Mammary epithelial cell (primary cell): ENCODE measurements at places on chromosomes 12 and 14.

- no peak for DNase-seq
Measured at GRCh38 chr14:100568998-100569733, 18.1 kb downstream of the BEGAIN start.

DNA sequence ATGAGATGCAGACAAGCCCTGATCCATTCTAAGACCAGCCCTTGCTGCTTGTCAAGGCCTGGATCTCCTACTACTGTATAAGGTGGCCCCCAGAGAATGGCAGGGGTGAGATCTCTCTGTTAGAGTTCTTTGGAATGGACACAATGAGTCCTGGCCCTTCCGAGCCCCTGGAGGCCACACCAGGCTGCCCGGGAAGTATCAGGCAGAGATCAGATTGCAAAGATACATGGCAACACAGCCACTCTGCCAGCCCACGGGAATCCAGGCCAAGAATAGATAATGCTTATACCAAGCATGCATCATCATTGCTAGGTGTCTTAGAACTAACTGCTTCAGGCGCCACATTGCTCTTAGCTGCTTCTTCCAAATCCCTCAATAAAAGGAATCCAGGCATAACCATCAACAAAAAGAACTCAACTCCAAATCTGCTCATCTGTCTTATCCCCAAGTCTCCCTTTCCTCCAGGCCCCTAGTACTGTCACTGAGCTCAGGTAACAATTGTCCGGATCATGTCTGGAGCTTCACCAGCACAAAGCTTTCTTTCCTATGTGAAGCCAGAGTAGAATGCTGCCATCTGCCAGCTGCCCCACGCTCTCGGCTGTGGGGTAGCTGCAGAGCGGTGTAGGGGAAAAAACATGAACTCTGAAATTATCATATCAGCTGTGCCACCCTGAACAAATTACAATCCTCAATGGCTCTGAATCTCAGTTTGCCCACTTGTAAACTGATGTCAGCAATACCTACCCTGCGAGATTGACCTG, 5.5 kb upstream of the VASH1 start:
- no peak for DNase-seq

- DNase-seq: no peak
Measured at GRCh38 chr14:56858422-56858821, 48.1 kb upstream of the OTX2 start.

GRCh38 chr14:92470811-92471210, 42.8 kb upstream of the RIN3 start:
- DNase-seq: no peak

- no peak for DNase-seq
Measured at GRCh38 chr12:22600181-22600580, 24.8 kb upstream of the ETNK1 start.

GRCh38 chr14:33505963-33506329, 444.9 kb downstream of the EGLN3 start:
- no peak for DNase-seq

DNA sequence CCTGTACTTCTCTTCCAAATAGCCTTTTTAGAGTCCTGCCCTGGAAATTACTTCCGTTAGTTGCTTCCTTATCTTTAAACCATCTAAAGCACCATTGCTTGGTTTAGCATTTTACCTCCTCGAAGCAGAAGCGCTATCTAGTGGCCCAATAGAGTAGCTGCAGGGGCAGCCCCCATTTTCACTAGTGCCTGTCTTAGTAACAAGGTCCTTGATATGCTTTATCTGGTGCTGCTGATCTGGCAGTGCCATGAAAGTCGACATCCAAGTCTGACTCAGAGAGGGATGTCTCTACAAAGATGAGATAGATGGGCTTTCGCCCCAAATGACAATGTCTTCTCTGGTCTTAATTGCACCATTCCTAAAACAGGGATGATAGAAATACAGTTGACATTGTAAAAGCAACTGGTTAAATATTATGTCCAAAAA, 25.0 kb upstream of the CIT start:
- DNase-seq: peak; percentile 50

- no peak for DNase-seq
Measured at GRCh38 chr12:112236386-112236785, 111.0 kb downstream of the TRAFD1 start.

DNA sequence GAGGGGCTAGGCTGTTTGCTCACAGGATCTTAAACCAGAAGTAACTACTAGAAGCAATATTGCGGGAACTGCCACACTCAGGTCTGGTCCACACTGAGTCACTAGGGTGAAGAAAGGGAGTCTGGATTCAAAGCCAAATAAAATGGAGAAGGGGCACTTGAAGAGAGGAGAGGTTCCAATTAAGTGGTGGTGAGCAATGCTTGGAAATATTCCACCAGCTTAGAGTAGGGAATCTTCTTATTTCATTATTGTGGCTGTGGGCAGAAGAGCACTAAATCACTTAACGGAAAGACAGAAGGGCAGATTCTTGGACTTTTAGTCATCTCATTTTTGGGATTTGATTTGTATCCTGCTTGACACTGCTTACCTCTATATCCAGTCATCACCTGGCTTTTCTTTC, 48.6 kb upstream of the PPP1R12A start:
- DNase-seq: peak; percentile 78

DNA sequence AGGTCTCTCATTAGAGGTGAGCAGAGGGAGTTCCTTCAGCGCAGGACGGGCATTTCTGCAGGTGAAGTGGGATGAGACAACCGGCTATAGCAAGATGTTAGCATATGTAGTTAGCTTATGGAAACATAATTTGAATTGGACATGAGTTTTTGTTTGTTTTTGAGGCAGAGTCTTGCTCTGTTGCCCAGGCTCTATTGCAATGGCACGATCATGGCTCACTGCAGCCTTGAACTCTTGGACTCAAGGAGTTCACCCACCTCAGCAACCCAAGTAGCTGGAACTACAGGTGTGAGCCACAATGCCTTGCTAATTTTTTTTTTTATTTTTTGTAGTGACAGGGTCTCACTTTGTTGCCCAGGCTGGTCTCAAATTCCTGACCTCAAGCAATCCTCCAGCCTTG, 69.2 kb downstream of the RCOR1 start:
- DNase-seq: no peak

DNA sequence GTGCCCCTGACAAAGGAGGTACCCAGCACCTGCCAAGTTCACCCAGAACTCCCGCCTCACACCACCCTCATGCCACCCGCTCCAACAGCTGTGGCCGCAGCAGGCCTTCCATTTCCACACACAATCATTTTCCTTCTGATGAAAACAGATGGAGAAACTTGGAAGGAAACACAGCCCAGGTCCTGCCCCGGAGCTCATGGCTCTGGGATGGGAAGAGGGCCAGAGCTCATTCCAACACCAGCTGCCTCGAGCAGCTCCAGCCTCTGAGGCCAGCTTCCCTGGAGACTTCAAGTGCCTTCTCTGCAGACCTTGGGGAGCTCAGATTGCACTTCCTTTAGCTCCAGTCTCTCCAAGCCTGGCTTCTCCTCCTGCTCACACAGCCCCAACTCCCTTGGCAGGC, 55.1 kb upstream of the CMKLR1 start:
- no peak for DNase-seq

DNA sequence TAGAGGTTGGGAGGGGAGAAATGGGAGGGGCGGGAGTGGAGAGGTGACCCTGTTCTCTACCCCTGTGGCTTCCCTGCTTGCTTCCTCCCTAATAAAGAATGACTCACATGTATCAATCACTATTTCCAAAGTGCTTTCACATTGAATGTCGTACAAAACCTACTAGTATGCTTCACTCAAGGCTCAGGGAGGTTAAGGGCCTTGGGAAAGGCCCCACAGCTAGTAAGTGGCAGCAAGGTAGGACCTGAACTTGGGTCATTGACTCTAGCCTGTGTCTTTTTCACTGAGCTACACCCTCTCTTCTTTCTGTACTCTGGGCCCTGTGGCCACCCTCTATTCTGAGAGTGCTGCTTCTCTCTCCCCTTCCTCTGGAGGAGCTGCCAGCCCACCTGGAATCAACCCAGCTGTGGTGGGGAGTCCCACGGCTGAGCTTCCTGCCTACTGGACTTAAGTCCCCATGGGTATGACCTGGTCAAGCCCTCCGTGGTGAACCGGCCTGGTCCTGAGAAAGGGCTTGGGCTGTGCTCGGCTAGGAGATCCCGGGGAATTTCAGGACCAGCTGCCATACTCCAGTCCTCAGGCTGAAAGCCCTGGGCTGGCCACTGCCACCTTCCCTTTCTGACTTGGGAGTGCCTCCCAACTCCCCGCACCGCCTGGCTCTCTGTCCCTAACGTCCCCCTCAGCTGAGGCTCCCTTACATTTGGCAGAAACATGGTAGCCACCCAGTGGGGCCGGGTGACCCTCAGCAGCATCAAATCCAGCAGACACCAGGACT, 13.0 kb downstream of the SLC48A1 start:
- no peak for DNase-seq

GRCh38 chr14:51576117-51576430, 75.6 kb upstream of the FRMD6 start:
- DNase-seq: no peak

DNA sequence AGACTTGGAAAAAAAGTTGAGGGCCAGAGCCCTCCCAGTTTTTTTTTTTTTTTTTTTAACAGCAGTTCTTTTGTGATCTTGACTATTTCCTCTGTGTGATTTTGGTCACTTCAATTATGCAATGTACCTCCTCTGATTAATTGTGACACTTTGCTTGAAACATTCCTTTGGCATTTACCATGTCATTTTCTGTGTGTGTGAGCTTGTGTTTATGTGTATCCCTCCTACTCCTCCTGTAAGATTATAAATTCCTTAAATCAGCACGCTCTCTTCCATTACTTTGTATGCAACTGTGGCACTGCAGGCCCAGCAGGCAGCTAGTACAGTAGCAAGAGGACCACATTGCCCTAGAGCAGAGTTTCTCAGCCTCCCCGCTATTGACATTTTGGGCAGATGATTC, 33.2 kb upstream of the GALNT16 start:
- DNase-seq: no peak

DNA sequence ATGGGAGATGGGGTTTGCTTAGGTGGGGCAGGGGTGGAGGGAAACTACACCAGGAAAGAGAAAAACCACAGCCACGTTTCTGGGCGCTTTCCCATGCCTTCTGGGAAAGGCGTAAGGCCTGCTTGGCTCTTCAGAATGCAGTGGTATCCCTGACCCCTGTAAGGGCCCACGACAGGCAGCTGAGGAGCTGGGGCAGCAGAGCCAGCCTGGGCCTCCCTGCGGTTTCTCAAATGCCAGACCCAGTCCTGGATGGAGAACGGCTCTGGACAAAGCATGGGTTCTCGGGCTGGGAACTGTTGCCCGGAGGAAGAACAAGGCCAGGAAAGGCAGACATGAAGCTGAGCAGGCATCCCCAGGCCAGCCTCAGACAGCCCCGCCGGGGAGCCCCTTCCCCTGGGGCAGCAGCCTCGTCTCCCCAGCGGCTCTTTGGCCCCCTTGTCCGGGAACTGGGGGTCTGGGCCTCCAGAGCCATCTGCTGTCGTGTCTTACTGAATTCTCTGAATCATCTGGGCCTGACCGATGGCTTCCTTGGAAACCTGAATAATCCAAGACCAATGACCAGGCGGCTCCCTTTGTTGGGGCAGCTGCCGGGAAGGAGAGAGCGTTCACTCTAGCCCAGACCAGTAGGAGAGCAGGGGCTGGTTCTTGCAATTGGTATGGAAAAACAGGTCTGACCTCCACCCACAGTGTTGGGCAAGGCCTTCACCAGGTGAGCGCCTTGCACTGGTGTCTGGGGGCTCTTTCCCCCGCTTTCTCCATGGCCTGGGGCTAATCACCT, 64.0 kb upstream of the RIN3 start:
- DNase-seq: no peak

DNA sequence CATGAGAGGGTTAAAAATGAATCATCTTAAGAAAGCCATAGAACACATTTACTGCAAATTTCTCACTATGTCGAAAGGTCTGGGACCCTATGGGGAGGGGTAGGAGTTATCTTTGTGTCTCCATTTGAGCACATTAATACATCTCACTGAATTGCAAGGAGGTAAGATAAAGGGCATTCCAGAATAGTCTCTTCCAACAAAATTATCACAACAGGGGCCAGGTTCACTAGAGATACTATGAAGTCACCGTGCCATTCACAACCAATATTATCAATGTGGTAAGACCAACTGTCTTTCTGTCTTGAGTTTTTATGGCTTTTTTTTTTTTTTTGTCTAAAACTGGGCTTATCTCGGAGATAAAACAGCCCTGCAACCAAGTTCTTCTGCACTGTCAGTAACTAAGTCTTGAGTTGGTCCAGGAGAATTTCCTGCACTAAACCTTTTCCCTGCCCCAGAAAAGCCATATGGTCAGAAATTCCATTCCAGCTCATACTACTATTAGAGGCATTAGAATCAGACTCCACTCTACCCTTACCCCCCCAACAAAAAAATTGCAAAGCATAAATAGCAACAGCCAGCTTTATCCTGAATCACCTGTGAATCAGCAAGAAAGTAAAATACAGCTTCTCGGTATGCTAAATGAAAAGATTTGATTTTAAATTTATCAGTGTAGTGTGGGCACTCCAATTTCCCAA, 79.7 kb downstream of the PTPRR start:
- no peak for DNase-seq

- DNase-seq: peak; percentile 64
Measured at GRCh38 chr12:27142101-27142721, 59.8 kb upstream of the C12orf71 start.

DNA sequence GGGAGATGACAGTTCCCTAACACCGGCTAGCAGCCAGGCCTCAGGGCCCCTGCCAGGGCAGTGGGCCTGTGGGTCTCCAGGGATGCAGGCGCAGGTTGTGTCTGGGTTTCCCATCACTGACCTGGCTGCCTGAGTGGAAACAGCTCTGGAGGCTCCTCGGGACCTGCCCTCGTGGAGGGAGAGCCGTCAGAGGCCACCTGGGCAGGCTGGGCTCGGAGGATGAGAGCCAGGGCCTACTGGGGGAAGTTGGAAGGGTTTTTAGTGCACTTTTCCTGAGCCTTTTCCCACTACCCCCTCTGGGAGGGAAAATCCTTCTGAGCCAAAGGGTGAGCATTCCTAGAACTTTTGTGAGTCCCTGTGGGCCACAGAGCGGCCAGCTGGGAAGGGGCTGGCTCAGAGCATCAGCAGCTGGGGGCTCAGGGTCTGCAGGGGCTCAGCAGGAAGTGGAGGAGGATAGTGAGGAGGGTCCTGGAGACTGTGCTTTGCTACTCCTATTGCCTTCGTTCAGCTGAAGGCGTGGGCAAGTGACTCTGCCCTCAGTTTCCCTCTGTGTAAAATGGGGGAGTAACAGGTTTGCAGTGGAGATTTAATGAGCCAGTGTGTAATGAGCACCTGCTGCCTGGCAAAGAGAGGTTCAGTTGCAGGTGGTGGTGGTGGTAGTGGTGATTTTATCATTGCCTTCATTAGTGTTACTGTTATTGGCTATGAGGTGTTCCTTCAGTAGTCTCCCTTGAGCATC, 1.8 kb downstream of the SH2B3 start:
- no peak for DNase-seq

DNA sequence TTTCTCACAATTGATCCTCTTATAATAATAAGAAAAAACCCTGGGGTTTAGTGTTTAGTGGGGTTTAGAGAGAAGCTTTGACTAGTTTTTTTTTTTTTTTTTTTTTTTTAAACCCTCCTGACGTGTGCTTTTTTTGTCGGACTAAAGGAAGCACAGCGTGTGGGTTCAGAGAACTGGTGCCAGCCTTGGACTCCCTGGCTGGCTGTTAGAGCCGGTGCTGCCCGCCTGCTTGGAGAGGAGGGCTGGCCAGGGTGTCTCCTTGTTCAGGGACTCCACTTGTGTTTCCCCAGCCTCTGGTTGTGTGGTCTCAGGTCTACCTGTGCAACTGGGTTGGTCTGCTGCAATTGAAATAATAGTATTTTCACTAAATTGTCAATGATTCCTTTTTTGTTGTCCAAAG, 54.1 kb upstream of the ASPG start:
- no peak for DNase-seq

GRCh38 chr12:5987573-5987972, 42.5 kb upstream of the ANO2 start:
- no peak for DNase-seq
